Astrocyte (in vitro differentiated cells and primary cell): ENCODE measurements at places on chromosomes 1 and 21. TPM values are rescaled to one million over a fixed set of nuclear protein-coding genes. Genes with fewer than 3 reads are reported as not detected.

DNA sequence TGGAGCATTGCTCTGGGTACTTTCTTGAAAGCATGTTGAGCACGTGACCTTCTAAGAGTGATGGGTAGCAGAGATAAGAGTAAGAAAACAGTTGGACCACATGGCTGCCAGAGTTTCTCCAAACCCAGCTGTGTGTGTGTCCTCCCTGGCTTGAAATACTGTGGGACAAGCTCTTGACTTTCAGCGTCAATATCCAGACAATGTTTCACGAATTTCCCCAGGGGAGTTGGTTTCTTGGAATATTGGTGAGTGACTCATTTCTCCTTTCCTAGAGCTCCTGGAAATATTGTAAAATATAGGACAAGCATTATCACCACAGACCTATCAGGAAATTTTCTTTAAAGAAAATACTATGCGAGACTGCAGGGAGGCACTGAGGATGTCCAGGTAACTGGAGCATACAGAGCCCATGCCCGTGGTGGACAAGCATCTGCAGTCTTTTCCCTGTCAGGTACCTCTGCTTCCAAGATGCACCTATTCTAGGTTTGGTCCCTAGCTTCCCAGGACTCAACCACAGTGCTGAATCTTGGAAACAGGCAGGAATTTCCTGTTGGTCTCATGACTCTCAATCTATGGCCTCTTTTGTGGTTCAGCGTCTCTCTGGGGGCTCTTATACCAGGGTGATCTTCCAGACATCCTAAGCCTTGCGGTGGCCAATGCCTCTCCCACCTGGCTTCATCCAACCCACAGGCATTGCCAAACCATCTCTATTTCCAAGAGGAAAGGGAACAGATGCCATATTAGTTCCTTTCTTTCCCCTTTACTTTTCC is 67.4 kb downstream of the KCNJ6 start:
- peaks cover 26% of the 10 kb centered on the region for H3K4me1 ChIP-seq
- H3K27ac ChIP-seq = peak overlapping the region; percentile 61
- peak; percentile 66 for DNase-seq
- H3K36me3 ChIP-seq = no peaks in the 10 kb centered on the region
- no peaks in the 10 kb centered on the region for H3K27me3 ChIP-seq

GRCh38 chr1:160853754-160854153 is 8.9 kb downstream of the CD244 start:
- H3K4me3 ChIP-seq = no peak overlapping the region
- no peaks in the 10 kb centered on the region for H3K36me3 ChIP-seq
- no peak for DNase-seq
- H3K4me1 ChIP-seq = no peaks in the 10 kb centered on the region

DNA sequence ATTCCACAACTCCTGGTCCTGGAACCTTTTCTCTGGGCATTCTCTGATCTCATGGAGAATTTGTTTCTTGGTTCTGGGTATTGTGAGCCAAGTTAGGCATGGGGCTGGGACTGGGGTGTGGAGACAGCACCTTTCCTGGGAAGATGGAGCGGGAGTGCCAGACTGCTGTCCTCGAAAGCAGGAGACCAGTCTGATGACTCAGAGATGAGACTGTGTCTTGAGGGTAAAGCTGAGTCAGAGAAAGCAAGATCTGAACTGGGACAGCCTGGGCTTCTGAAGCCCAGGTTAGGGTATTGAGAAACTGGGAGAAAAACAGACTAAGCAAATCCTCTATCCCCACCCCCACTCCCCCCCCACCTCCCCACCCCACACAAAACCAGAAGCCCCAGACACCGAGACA is 2.2 kb upstream of the KANK4 start:
- H3K27ac ChIP-seq = no peak overlapping the region
- H3K4me3 ChIP-seq = no peak overlapping the region
- peaks cover 23% of the 10 kb centered on the region for H3K4me1 ChIP-seq
- DNase-seq = peak; percentile 84
- H3K36me3 ChIP-seq = no peaks in the 10 kb centered on the region
- peaks cover 33% of the 10 kb centered on the region for H3K27me3 ChIP-seq

GRCh38 chr1:2530513-2531361 is 674 bp upstream of the HES5 start:
- peaks cover 6% of the 10 kb centered on the region for H3K27me3 ChIP-seq
- H3K4me3 ChIP-seq = no peak overlapping the region
- H3K4me1 ChIP-seq = peaks cover 43% of the 10 kb centered on the region
- no peak for DNase-seq
- no peaks in the 10 kb centered on the region for H3K36me3 ChIP-seq
- H3K27ac ChIP-seq = no peak overlapping the region

DNA sequence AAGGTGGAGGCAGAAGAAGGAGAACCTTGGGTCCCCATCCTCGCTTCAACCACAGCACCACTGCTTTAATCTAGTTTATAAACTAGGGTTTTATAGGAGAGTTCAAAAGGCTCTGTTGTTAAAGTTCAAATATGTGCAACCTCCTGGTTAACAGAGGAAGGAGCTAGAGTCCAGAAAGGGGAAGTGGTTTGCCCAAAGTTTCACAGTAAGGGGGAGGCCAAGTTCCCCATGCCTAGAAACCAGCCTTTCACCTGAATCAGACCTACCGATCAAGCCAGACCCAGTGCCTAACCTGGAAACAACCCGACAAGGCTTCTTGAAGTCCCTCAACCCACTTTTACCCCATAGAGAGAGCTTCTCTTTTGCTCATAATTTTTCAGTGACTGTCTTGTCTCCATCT is 106.5 kb downstream of the PLPP3 start:
- H3K36me3 ChIP-seq = no peaks in the 10 kb centered on the region
- DNase-seq = no peak
- no peak overlapping the region for H3K27ac ChIP-seq
- no peak overlapping the region for H3K4me3 ChIP-seq
- H3K27me3 ChIP-seq = no peaks in the 10 kb centered on the region
- peaks cover 6% of the 10 kb centered on the region for H3K4me1 ChIP-seq

DNA sequence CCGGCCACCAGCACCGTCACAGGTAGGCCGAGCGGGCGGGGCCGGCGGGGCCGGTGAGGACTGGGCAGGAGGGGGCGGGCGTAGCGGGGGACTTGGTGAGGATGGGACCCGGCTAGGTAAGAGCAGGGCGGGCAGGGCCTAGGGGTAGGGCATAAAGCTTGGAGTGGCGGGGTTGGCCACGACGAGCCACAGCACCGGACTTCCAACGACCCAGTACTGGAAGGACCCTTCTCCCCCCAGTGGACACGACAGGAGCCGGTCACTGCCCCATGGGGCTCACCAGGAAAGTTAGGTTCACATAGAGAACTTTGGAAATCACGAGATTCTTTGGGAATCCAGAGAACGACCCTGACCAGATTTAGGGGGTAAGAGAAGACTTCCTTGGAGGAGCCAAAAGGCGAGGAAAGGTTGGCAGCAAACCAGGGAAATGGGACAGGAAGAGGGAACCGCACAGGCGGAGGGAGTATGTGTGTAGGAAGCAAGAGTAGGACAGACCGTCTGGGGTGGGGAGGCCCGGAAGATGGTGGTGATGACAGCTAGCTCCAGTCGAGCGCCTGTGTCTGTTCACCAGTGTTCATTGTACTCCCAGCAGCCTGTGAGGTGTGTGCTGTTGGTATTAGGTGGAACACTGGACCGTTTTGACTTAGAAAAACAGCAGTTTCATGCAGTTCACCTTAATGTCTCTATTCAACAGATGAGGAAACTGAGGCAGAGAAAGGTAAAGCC is 20.4 kb downstream of the ZNF362 start:
- H3K27ac ChIP-seq = no peak overlapping the region
- no peak overlapping the region for H3K4me3 ChIP-seq
- DNase-seq = no peak
- H3K4me1 ChIP-seq = no peaks in the 10 kb centered on the region

DNA sequence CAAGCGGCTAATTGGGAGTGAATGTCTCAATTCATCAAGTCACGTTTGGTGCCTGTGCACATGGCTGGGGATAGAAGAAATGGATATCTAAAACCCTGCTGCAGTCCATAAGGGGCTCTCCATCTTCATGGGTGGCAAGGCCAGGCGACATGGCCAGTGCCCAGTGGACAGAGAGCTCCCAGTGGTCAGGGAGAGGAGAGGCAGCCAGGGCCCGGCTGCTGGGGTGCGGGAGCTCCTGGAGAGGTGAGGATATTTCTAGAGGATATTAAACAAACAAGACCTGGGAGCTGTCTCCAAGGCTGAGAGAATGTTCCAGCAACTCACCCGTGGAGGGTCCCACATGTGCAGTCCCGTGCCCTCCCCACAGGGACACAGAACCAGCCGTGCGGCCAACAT is 368.8 kb upstream of the C1orf174 start:
- no peak overlapping the region for H3K27ac ChIP-seq
- H3K4me1 ChIP-seq = no peaks in the 10 kb centered on the region
- DNase-seq = no peak
- H3K4me3 ChIP-seq = no peak overlapping the region
- no peaks in the 10 kb centered on the region for H3K36me3 ChIP-seq

DNA sequence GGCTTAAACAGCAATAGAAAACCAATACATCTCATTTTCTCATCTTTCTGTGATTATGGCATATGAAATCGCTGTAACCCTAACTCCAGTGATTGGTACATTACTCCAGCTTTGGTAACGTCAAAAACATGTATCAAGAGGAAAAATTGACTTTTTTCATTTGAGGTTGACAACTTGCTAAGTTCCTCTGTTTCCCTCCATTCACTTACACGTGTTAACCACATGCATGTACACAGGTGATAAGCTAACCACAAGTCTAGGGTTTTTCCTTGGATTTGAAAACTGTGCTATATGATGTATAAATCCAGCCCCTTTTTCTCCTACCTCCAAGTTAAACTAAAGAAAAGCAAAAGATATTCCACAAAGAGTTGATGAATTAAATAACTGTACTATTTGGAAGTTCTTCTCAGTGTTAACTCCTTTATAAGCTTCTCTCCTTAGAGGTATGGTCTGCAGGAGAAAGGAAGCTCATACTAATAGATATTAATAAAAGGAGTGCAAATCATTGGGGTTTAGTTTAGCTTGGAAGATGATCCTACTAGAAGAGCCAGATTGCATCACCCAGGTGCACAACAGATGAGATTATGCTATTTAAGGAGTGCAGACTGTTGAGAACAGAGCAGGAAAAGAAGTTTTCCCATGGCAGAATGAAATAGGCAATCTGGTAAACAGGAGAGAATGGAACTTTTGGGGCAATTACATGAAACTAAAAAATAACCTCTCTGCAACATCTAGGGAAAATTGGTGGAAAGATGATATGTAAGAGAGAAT is 277.9 kb downstream of the GRIK1 start:
- H3K27ac ChIP-seq = no peak overlapping the region
- peaks cover 8% of the 10 kb centered on the region for H3K4me1 ChIP-seq
- no peak for DNase-seq

DNA sequence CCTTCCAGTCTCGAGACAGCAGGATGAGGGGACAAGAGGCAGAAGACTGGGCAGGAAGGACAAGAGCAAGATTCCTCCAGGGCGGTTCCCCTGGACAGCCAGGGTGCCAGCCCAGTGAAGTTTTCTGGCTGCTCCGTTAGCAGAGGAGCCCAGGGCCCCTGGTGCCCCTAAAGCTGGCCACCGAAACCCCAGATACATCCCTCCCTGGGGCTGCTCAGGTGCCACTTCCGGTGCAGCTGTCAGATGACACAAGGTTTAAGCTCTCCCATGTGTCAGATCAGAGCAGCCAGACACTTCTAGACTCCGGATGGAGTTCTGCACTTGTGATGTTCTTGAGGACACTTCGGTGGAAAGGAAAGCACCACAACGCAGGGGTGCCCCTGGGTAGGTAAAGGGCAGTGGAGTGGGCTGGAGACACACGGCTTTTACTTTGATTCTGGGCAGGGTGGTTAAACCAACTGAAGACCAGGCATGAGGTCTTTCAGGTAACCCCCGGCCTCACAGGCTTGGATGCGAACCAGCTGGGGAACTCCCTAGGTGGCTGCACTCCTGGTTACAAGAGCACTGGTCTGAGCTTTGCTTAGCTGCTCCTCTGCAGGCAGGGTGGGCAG is 85.7 kb downstream of the ITPKB start:
- no peak for DNase-seq
- H3K27ac ChIP-seq = no peak overlapping the region
- no peaks in the 10 kb centered on the region for H3K27me3 ChIP-seq
- H3K36me3 ChIP-seq = no peaks in the 10 kb centered on the region
- H3K4me1 ChIP-seq = peaks cover 44% of the 10 kb centered on the region

DNA sequence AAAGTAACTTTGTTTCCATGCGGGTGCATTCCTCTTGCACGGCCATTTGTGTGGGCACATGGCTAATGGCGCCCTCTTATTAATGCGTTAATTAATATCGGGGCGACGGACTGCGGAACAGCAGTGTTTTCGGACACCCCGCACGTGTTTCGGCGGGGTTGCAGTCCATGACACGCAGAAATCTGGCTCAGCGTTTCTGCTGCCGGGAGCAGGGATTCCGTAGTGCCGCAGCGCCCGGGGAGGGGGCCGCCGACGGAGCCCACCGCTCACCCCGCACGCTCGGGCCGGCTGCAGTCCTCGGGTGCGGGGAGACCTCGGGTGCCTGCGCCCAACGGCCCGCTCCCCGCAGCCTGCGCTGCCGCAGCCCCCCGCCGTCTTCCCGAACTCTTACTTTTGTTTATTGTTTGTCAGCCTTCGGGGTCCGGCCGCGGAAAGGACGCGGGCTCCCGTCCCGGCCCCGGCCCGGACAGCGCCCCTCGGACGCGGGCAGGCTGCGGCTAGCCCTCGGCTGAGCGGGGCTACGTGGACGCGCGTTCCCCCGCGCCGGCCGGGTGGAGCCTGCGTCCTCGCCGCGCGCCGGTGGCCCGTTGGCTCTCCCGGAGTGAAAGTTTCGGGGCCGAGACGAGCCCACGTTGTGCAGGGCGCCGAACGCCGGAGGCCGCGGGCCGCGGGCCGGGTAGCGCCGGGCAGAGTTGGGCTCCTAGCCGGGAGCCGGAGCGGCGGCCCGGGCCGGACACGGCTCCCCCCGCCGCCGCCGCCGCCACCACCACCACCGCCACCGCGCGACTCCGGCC is 849 bp downstream of the NFIA start:
- no peaks in the 10 kb centered on the region for H3K36me3 ChIP-seq
- H3K27ac ChIP-seq = peak overlapping the region; percentile 14
- DNase-seq = no peak
- peaks cover 30% of the 10 kb centered on the region for H3K4me1 ChIP-seq
- H3K4me3 ChIP-seq = peak overlapping the region; percentile 66

GRCh38 chr1:116448785-116449385 is 75.8 kb downstream of the ATP1A1 start:
- no peak overlapping the region for H3K27ac ChIP-seq
- H3K4me1 ChIP-seq = no peaks in the 10 kb centered on the region
- no peak overlapping the region for H3K4me3 ChIP-seq
- peaks cover 9% of the 10 kb centered on the region for H3K27me3 ChIP-seq
- no peak for DNase-seq

- no peak overlapping the region for H3K4me3 ChIP-seq
- DNase-seq = no peak
- H3K27me3 ChIP-seq = no peaks in the 10 kb centered on the region
- no peaks in the 10 kb centered on the region for H3K36me3 ChIP-seq
These were observed 73.2 kb downstream of the PRKACB start for GRCh38 chr1:84217239-84217638.

- DNase-seq = peak; percentile 61
- H3K4me3 ChIP-seq = no peak overlapping the region
- H3K4me1 ChIP-seq = no peaks in the 10 kb centered on the region
These were observed 14.2 kb downstream of the THRAP3 start for GRCh38 chr1:36238433-36238832.

The GPR52 gene
- 0.55 and 1.1 TPM in 2 replicates for total RNA-seq

The GPR61 gene
- total RNA-seq = not detected in 2 replicates

The ANKRD35 gene
- total RNA-seq = 0.07 and 0.16 TPM in 2 replicates

The INTS7 gene
- total RNA-seq = 14.7 and 14.9 TPM in 2 replicates

The BRDT gene
- not detected in 2 replicates for total RNA-seq

The SLC22A15 gene
- 10.3 and 12.0 TPM in 2 replicates for total RNA-seq

The NPHS2 gene
- not detected in 2 replicates for total RNA-seq

The KCNQ4 gene
- 0.89 and 1.5 TPM in 2 replicates for total RNA-seq

The FCRL5 gene
- not detected in 2 replicates for total RNA-seq

The OR10T2 gene
- total RNA-seq = not detected in 2 replicates

The FCGR3A gene
- not detected in 2 replicates for total RNA-seq

The PADI4 gene
- not detected in 2 replicates for total RNA-seq

The CR1 gene
- 0.09 and 0.14 TPM in 2 replicates for total RNA-seq

The PRAMEF15 gene
- not detected in 2 replicates for total RNA-seq
